ENCODE measurements at places on chromosomes 1 and 21.

DNA sequence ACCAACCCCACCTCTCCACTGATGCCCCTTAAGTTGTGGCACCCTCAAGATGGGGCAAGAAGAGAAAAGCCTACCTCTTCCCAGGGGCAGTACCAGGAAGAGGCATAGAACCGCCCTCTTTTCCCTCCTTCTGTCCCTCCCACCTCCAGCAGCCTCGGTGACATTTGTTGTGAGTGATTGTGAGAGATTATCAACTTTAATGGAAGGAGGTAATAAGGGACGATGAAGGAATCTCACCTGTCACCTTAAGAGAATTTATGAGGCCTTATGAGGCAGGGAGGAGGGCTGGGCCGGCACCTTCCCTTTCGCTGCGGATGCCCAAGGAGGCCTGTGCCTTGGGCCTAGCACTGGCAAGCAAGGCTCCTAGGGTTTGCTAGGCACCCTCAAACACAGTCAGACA, 1.4 kb upstream of the ADGRB2 start:
- no peak for DNase-seq

- DNase-seq, result no peak
These were observed 162.0 kb upstream of the C21orf91 start for GRCh38 chr21:17981060-17981740.

GRCh38 chr1:103447471-103447870, 78.0 kb upstream of the RNPC3 start:
- DNase-seq, result no peak

DNA sequence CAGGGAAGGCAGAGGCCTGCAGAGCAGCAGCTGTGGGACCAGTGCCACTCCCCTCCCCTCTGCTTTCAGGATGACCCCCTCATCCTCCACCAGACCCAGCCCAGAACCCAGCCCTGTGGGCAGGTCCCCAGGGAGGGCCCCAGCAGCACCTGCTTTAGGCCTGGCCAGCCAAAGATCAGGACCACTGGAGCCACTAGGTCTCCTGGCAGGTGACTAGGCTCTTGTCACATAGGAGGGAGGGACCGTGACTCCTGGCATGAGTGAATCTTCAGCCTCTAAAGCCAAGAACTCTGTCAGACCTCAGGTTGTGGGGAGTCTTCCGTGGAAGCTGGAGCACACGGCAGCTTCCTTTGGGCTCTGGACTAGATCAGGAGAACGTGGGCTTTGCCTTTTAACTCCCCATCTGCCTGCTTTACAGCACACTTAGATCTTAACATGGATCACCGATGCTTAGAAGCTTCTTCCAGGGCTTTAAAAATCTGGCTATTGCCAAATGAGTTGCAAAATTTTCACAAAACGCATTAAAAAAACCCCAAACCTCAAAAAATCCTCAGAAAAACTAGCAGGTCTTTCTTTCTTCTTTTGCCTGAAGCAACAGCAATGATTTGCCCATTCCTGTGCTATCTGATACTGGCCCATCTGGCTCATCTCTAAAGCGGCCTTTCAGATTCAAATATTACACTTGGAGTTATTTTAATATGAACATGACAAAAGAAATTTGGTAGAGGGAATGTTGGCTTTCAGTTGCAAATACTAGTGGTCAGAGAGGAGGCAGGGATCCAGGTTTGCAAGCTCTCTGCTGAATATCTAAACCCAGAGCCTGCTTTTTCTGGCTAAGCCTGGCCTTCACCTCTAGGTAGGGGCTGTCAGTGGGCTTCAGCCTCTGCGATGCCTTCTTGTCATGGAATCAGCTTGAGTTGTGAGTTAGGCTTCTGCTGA, 235.2 kb downstream of the SDCCAG8 start:
- no peak for DNase-seq

DNA sequence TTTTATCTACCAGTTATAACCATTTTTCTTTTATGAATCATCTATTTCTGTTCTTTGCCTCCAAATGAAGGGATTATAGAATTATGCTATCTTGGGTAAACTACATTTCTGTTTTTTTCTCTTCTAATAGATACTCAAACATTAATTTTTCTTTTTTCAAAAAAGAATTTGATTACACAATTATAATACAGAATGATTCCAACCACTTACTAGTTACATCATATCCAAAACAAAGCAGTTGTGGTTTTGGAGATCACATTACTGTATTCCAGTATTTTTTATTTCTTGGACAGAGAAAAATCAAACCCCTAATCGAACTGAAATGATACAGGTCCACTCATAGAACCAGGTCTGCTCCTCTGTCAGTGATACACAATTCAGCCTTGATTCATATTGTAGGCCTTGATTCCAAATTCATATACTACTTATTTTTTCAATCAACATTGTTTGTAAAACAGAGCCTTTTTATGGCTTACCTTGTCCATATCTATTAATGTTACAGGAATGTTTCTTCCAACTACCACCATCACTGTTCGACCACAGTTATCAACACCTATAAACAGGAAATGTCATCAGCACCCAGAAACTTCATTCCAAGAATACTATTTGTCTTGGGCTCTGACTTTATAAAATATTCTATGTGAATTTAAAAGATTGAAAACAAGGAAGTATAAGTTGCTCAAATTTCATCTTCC, 43.2 kb downstream of the GDAP2 start:
- DNase-seq, result peak; percentile 33

DNA sequence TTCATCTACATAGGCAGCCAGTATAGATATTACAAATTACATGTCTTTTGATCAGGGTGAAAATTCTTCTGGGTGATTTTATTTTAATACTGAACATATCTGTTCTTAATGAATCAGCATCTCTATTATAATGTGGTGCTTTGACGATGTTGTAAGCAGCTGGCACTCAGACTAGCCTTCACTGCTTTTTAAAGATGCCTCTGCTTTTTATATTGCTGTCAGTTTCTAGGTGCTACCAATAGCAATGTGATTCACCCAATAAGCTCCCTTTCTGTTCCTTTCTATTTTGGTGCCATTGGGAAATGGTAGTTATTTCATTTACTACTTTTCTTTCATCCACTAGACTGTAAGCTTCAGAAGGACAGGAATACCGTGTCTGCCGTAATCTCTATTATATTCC, 11.1 kb upstream of the ANGPTL1 start:
- no peak for DNase-seq

DNA sequence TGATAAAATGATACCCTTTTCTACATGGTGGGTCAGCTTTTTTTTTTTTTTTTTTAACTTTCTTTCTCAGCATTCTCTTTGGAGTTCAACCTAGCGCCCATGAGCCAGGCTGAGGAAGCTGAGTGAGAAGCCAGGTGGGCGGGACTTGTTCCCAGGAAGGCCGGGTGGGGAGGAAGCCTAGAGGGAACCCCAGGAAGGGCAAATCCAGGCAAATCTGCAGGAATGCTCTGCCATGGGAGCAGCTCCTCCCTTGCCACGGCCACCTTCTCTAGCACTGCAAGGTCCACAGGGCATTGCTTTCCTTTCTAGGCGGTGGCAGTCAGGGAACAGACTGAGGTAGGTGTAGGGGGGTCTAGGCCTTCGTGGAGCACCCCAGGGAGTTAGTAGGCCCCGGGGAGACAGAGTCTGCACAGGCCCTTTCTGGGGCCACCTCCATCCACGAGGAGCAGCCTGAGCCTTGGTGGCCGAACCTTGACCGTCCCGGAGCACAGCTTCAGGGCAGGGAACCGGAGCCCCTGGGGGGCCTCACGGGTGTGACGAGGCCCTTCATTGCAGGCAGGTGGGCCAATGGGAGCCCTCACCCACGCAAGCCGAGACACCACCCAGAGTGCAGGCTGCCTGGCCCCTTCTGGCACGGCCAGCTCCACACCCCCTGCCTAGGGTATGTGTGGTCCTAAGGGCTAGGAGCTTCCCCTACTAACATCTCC, 18.2 kb upstream of the CCDC27 start:
- no peak for DNase-seq

GRCh38 chr1:53295295-53295694, 32.6 kb downstream of the LRP8 start:
- no peak for DNase-seq

Data from HFF-Myc (cell line).